ENCODE measurements at places on chromosomes 1 and 21. TPM values are rescaled to one million over a fixed set of nuclear protein-coding genes. Genes with fewer than 3 reads are reported as not detected.

TNFAIP8L2 gene
- 12.2 TPM for total RNA-seq

LRRC7 gene
- not detected for total RNA-seq

PRAMEF1 gene
- not detected for total RNA-seq

C1orf115 gene
- total RNA-seq: 4.9 TPM

MAP1LC3C gene
- total RNA-seq: 0.21 TPM

BRINP3 gene
- total RNA-seq: 0.83 TPM

DNA sequence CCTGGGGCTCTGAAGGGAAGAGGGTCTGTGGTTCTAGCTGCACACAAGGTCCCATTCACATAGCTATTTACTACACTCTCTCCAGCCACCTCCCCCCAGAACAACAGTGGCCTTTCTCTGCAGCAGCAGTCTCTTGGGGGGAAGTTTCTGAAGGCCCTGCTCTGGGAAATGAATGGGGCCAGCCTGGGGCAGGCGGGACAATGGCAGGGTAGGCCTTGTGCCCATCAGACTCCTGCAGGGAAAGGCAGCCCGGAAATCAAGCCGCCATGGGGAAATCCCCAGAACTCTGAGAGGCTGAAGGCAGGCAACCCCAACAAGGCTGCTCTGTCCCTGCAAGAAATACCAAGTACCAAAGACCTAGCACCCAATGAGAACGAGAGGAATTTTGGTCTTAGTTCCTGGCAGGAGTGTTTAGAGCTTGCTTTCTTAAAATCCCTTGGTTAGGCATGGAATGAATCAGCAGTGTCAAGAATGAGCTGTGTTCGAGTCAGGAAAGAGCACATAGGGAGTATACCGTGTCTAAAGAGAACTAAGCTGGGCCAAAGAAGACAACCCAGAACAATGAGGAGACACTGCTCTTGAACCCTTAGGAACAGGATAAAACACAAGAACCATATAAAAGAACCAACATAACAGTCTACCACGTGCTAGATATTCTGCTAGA, 11.3 kb downstream of the ARHGEF11 start:
- DNase-seq: no peak
- no peaks in the 10 kb centered on the region for H3K27me3 ChIP-seq
- peaks cover 24% of the 10 kb centered on the region for H3K4me1 ChIP-seq
- no peak overlapping the region for H3K4me3 ChIP-seq

- H3K27ac ChIP-seq: no peak overlapping the region
- peaks cover 4% of the 10 kb centered on the region for H3K27me3 ChIP-seq
- H3K4me1 ChIP-seq: no peaks in the 10 kb centered on the region
- DNase-seq: no peak
- H3K4me3 ChIP-seq: no peak overlapping the region
Measured at GRCh38 chr1:3365523-3366125, 88.8 kb upstream of the ARHGEF16 start.

GRCh38 chr1:198253668-198254067, 96.9 kb downstream of the NEK7 start:
- H3K4me3 ChIP-seq: no peak overlapping the region
- DNase-seq: peak; percentile 65
- no peaks in the 10 kb centered on the region for H3K27me3 ChIP-seq
- H3K27ac ChIP-seq: peak overlapping the region; percentile 54

GRCh38 chr1:244896550-244896949, 32.2 kb upstream of the HNRNPU start:
- no peak overlapping the region for H3K4me3 ChIP-seq
- H3K27me3 ChIP-seq: no peaks in the 10 kb centered on the region
- no peaks in the 10 kb centered on the region for H3K4me1 ChIP-seq
- no peak for DNase-seq
- H3K36me3 ChIP-seq: no peaks in the 10 kb centered on the region
- no peak overlapping the region for H3K27ac ChIP-seq

GRCh38 chr1:209421186-209421585, 162.3 kb upstream of the CAMK1G start:
- no peak for DNase-seq
- no peak overlapping the region for H3K27ac ChIP-seq
- no peaks in the 10 kb centered on the region for H3K27me3 ChIP-seq
- H3K36me3 ChIP-seq: no peaks in the 10 kb centered on the region
- H3K4me3 ChIP-seq: no peak overlapping the region

GRCh38 chr1:6094801-6095505, 49.3 kb downstream of the KCNAB2 start:
- H3K4me3 ChIP-seq: no peak overlapping the region
- H3K4me1 ChIP-seq: no peaks in the 10 kb centered on the region
- H3K36me3 ChIP-seq: no peaks in the 10 kb centered on the region
- DNase-seq: no peak
- no peak overlapping the region for H3K27ac ChIP-seq

- no peaks in the 10 kb centered on the region for H3K27me3 ChIP-seq
- no peak for DNase-seq
- no peak overlapping the region for H3K4me3 ChIP-seq
- H3K36me3 ChIP-seq: no peaks in the 10 kb centered on the region
Measured at GRCh38 chr1:185420588-185421081, 103.6 kb upstream of the IVNS1ABP start.

DNA sequence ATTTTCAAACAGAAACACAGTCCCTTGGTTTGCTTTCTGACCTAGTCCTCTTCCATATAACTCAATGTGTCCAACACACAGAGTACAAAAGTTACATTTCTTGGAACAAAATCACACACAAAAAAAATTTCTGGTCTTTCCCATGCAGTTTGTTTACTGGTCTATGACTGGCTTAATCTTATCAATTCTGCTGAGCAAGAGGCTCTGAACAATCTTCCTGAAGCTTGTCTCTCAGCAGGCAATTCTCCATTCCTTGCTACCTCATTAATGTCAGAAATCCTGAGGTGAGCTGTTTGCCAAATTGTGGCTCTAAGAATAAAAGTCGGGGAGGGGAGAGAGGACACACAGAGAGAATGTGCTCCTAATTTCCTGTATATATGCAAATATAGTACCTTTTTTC, 423.6 kb downstream of the HLX start:
- H3K4me3 ChIP-seq: no peak overlapping the region
- no peaks in the 10 kb centered on the region for H3K27me3 ChIP-seq
- H3K27ac ChIP-seq: no peak overlapping the region
- H3K4me1 ChIP-seq: no peaks in the 10 kb centered on the region

GRCh38 chr1:108082001-108082400, 117.0 kb upstream of the VAV3 start:
- no peaks in the 10 kb centered on the region for H3K27me3 ChIP-seq
- no peak for DNase-seq
- no peak overlapping the region for H3K27ac ChIP-seq
- no peaks in the 10 kb centered on the region for H3K4me1 ChIP-seq
- H3K4me3 ChIP-seq: no peak overlapping the region
- H3K36me3 ChIP-seq: no peaks in the 10 kb centered on the region

- H3K36me3 ChIP-seq: no peaks in the 10 kb centered on the region
- H3K27ac ChIP-seq: no peak overlapping the region
- no peaks in the 10 kb centered on the region for H3K4me1 ChIP-seq
- no peaks in the 10 kb centered on the region for H3K27me3 ChIP-seq
Measured at GRCh38 chr1:154910851-154911250, 25.7 kb downstream of the PMVK start.

DNA sequence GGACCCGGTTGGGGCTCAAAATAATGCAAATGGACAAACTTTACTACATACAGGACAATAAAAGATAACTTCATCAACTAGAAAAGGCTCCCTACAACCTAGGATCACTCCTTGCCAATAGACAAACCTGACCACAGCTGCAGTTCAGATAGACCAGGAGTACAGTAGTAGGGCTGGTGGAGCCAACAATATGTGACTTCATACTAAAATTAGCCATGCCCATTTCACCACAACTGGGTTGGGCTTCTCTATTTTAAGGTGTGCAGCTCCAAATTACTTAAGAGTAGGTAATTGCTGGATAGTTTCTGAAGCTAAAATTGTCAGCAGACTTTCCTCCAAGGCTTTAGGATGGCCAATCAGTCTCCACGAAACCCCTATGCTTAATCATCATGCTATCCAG, 3.9 kb downstream of the DENND1B start:
- no peak overlapping the region for H3K4me3 ChIP-seq
- no peak for DNase-seq
- peaks cover 8% of the 10 kb centered on the region for H3K4me1 ChIP-seq
- H3K27ac ChIP-seq: no peak overlapping the region
- H3K36me3 ChIP-seq: no peaks in the 10 kb centered on the region

GRCh38 chr1:10903821-10904220, 107.4 kb upstream of the CASZ1 start:
- H3K27ac ChIP-seq: no peak overlapping the region
- no peaks in the 10 kb centered on the region for H3K4me1 ChIP-seq
- H3K27me3 ChIP-seq: no peaks in the 10 kb centered on the region
- no peak overlapping the region for H3K4me3 ChIP-seq
- H3K36me3 ChIP-seq: no peaks in the 10 kb centered on the region

DNA sequence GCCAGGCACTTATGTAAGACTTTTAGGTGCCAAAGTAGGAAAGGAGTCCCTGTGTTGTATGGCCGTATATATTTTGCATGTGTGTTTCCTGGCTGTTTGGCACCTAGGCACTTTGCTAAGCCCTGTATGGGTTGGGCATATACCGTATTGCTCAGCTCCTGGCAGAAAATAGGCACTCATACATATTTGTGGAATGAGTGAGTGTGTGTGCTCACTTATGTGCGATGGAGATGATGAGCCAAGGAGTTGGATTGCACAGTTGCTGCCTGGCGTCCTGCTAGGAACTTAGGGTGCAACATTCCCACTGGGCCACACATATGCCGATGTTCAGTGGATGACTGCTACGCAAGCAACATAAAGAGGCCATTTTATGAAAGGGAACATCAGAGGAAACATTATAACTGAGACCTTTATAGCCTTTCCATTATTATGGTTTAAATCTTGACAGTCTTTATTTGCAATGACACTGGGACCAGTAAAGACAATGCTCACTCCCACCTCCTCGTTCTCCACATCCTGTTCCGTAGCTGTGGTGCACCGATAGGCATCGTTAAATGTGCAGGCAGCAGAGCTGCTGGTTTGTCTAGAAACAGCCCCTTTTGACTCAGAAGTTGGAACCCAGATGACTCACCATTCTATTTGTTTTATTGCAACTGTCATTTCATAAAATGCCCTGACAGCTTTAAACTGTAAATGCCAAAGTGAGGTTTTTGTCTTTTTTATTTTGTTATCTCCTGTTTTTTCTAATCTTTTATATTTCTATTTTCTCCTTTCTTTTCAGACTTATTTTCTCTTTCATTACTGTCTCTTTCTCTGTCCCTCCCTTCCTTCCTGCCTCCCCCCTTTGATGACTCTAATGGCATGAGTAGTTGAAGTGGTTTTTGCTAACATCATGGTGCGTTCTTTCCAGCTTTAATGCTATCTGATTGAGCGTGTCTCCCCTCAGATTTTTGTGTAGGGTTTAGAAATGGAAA, 36.1 kb downstream of the PEX14 start:
- no peaks in the 10 kb centered on the region for H3K27me3 ChIP-seq
- H3K4me1 ChIP-seq: peaks cover 15% of the 10 kb centered on the region
- no peaks in the 10 kb centered on the region for H3K36me3 ChIP-seq
- no peak overlapping the region for H3K4me3 ChIP-seq

DNA sequence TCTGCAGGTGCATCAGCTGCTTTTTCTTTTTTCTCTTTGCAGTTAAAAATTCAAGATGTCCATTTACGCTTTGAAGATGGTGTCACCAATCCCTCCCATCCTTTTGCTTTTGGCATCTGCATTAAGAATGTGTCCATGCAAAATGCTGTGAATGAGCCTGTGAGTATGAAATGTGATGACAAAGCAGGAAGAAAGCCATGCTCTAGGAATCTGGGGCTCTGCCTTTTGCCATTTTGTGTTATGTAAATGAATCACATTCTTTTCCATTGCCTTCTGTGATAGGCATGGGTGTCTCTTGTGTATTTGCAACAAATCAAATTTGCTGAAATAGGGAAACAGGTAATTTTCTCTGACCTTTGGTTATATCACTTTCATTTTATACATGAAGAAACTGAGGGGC, 19.4 kb downstream of the VPS13D start:
- H3K4me1 ChIP-seq: no peaks in the 10 kb centered on the region
